B cell (primary cell): ENCODE measurements at places on chromosomes 4 and X.

GRCh38 chr4:32094987-32095386 is 1374.8 kb downstream of the PCDH7 start:
- H3K27me3 ChIP-seq: no peaks in the 10 kb centered on the region
- H3K4me1 ChIP-seq: no peaks in the 10 kb centered on the region
- no peak overlapping the region for H3K27ac ChIP-seq
- no peaks in the 10 kb centered on the region for H3K36me3 ChIP-seq
- H3K4me3 ChIP-seq: no peak overlapping the region

DNA sequence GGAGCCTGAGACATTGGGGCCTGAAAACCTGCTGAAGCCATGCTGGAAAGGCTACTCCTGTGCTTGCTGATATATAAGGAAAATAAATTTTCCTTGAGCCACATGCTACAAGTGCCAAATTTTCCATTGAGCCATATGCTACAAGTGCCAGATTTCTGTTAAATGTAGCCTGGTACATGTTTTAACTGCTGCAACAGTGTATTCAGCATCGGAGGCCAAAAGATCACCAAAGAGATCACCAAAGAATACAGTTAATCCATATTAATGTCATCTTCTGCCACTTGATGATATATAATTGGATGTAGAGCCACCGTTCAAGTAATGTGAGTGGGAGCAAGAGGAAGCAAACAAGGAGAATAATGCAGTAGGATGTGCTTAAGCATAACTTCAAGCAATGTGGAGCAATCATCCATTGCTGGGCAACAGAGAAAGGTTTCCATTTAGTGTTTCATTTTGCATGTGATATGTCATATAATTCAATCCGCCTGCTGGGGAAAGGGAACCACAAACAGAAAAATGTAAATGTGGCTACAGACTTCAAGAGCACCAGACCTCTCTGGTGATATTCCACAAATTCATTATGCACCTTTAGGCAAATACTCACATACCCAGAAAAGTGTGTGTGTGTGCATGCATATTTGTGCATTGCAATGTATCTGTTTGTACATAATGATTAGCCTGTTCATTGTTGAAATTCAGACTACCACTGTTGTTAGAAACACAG is 295.9 kb downstream of the KCNIP4 start:
- no peaks in the 10 kb centered on the region for H3K27me3 ChIP-seq
- no peak for DNase-seq
- no peaks in the 10 kb centered on the region for H3K36me3 ChIP-seq
- no peaks in the 10 kb centered on the region for H3K4me1 ChIP-seq
- H3K27ac ChIP-seq: no peak overlapping the region

DNA sequence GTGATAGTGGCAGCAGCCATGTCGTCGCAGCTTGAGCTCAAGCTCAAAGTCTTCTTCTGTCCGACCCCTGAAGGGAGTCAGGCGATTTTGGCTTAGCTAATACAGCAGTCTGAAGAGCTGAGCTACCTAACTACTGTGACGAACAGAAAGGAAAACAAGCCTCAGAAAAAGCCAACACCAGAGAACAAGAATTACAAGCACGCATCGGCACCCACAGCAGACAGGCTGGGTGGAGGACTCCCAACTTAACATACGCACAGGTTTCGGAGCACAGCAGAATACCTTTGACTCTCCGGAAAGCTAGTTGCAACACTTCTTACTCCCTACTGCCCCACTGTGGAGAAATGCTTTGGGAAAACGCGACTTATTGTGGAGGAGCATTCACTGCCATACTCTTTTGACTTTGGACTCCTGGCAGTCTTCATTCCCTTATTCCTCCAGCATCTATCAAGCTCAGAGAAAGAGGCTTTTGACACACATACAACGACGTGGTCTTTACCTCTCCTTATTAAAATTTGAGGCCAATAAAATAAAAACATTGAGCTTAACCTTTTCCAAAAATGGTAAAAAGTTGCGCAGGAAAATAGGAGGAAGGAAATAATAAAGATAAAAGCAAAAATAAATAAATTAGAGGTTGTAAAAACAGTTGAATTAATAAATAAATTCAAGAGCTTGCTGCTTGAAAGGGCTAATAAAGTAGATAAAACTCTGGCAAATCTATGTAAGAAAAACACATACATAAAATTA is 41.3 kb upstream of the GPC3 start:
- H3K27ac ChIP-seq: no peak overlapping the region
- DNase-seq: peak; percentile 6
- H3K27me3 ChIP-seq: no peaks in the 10 kb centered on the region
- H3K4me3 ChIP-seq: no peak overlapping the region

- H3K27ac ChIP-seq: no peak overlapping the region
- H3K4me3 ChIP-seq: no peak overlapping the region
- H3K4me1 ChIP-seq: no peaks in the 10 kb centered on the region
- DNase-seq: no peak
- H3K27me3 ChIP-seq: no peaks in the 10 kb centered on the region
These were observed 400.5 kb downstream of the PDGFC start for GRCh38 chr4:156571146-156571545.

DNA sequence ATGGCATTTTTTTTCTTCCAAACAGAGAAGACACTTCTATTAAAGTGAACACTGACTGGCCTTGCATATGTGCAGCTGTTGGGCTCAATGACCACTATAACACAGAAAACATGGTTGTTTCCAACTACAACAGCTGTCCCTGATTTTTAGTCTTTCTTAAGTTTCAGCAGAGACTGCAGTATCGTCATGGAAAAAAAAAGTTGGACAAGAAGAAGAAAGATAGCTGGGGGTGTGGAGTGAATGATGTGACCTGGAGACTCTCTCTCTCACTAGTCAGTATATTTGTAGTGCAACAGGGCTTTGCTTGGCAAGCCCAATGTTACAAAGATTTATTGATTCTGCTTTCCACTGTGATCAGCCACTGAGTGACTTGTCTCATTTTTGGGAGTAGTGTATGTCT is 29.5 kb upstream of the C4orf54 start:
- H3K4me3 ChIP-seq: no peak overlapping the region
- H3K4me1 ChIP-seq: no peaks in the 10 kb centered on the region
- no peaks in the 10 kb centered on the region for H3K36me3 ChIP-seq
- no peaks in the 10 kb centered on the region for H3K27me3 ChIP-seq
- no peak overlapping the region for H3K27ac ChIP-seq

- H3K27ac ChIP-seq: no peak overlapping the region
- H3K27me3 ChIP-seq: no peaks in the 10 kb centered on the region
- no peak overlapping the region for H3K4me3 ChIP-seq
These were observed 373.6 kb downstream of the MID1IP1 start for GRCh38 chrX:39174772-39175417.

- no peak overlapping the region for H3K4me3 ChIP-seq
- no peaks in the 10 kb centered on the region for H3K36me3 ChIP-seq
- no peak for DNase-seq
- no peak overlapping the region for H3K27ac ChIP-seq
- no peaks in the 10 kb centered on the region for H3K4me1 ChIP-seq
- H3K27me3 ChIP-seq: no peaks in the 10 kb centered on the region
These were observed 90.6 kb downstream of the ZNF518B start for GRCh38 chr4:10366628-10367027.

DNA sequence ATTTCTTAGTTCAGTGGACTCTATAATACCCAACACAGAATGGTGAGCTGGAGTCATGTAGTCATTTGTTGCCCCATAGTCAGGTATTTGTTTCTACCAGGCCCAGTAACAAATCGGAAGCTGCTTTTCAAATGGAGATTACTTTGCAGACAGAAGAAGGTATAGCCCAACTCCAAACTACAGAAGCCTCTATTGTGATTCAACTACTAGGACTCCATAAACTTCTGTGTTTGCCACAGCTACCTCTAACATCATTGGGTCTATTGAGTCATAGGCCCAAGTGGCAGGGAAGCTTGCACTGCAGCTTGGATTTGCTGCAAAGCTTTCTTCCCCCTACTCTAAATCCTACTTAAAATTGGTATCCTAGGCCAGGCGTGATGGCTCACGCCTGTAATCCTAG is 148.8 kb upstream of the STK26 start:
- no peak overlapping the region for H3K27ac ChIP-seq
- H3K27me3 ChIP-seq: no peaks in the 10 kb centered on the region
- no peak overlapping the region for H3K4me3 ChIP-seq
- H3K4me1 ChIP-seq: no peaks in the 10 kb centered on the region
- no peaks in the 10 kb centered on the region for H3K36me3 ChIP-seq
- DNase-seq: no peak

GRCh38 chr4:14132301-14132700 is 504.8 kb upstream of the BOD1L1 start:
- no peaks in the 10 kb centered on the region for H3K27me3 ChIP-seq
- H3K4me1 ChIP-seq: no peaks in the 10 kb centered on the region
- no peaks in the 10 kb centered on the region for H3K36me3 ChIP-seq
- no peak overlapping the region for H3K4me3 ChIP-seq

- DNase-seq: no peak
- H3K27me3 ChIP-seq: peaks cover 30% of the 10 kb centered on the region
- H3K27ac ChIP-seq: no peak overlapping the region
These were observed 868 bp downstream of the AFAP1 start for GRCh38 chr4:7938609-7939376.

DNA sequence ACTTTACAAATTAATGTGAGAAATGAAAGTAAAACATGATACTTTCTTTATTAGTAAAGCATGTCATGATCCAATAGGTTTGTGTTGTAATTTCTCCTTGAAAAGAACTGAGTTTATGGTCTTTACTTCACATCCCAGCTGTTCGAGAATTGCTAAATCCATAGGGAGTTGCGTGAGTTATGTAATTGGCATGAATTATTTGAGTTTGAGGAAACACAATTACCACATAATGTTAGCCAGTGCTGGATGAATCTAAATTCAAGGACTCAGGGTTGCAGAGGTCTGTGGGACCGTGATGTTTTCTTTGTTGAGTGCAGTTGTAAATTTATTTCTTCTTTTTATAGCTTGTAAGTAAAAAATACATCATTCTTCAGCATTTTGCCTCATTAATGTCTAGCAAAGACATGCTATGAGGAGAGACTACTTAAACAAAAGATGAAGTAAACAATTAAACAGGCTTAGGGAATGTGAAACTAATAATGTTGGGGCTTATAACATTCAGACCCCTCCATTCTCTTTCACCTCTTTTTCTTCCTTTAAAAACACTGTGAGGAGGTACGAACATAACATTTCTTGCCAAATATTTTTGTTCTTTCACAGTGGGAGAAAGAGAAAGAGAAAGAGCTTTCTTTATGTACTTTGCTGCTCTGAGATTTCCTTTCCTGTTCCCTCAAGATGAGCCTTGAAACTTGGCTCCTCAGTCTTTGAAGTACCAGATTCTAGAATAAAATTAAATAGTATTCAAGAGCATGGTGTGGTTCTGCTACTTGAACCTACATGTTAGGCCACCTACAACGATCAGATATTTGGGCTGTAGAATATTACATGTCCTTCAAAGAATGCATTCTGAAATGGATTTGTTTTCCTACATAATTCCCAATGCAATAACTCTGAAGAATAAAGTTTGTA is 159.6 kb upstream of the ANK2 start:
- H3K27ac ChIP-seq: no peak overlapping the region
- no peak overlapping the region for H3K4me3 ChIP-seq
- no peaks in the 10 kb centered on the region for H3K4me1 ChIP-seq
- DNase-seq: no peak
- H3K27me3 ChIP-seq: no peaks in the 10 kb centered on the region

DNA sequence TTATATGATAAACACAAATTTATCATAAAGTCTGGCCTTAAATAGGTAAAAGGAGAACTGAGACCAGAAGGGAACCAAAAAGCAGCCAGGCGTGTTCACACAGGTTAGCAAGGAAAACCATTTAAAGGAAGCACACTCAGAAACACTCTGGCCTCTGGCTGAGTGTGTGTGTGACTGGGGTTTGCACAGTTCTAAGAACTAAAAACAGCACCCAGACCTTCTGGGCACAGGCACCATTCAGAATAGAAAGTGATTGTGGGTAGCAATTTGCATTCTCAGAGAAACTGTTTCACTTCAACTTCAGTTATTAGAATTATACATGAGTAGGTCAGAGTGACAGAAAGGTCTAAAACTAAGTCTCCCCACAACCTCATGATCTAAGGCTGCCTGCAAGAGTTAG is 10.0 kb downstream of the GPR82 start:
- H3K4me3 ChIP-seq: no peak overlapping the region
- peak overlapping the region; percentile 58 for H3K27ac ChIP-seq
- DNase-seq: peak; percentile 83
- no peaks in the 10 kb centered on the region for H3K36me3 ChIP-seq

DNA sequence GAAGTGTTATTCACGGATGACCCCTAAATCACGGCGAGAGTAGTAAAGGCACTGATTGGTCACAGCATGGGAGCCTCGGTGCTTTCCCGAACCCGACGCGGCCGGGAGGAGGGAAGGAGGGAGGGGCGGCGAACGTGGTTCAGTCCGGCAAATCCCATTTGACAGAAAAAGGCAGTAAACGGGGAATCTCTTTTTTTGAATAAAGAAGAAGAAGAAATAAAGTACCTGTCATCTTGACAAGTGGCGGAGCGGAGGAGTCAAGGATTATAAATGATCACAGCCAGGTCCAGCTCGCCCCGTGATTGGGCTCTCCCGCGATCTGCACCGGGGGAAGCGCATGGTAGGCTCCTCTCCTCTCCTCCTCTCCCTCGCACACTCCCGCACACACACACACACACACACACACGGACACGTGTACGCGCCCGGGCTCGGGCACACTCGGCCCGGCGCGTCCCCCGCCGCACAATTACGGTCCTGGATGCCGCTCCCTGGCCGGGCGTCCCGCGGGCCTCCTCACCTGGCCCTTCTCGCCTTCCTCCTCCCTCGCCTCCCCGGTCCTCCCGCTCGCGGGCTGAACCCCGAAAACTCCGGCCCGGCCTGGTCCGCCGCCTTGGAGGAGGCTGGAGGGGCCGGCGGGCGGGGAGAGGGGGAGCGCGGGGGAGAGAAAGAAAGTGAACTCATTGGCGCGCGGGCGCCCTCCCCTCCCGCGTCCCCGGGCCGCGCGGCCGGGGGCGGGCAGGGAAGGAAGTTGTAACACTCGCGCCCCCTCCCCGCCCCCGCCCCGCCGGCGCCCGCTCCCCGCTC is 99.2 kb upstream of the TENM3 start:
- no peak overlapping the region for H3K4me3 ChIP-seq
- H3K27ac ChIP-seq: no peak overlapping the region
- no peak for DNase-seq
- H3K4me1 ChIP-seq: no peaks in the 10 kb centered on the region

DNA sequence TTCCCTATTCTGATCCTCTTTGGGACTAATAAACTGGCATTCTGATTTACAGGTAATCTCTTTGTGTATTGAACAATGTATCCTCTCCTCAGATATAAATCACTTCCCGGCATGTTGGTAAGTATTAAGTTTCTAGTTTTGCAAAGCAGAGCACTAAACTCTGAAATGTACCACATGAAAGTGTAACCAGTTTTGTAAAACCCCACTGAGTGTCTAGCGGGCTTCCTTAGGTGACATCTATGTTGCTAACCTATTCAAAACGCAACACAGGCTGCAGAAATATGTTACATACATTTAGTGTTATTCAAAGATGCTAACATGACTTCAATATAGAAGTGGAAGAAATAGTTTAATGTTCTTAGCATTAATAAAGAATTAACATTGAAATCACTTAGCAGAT is 25.2 kb downstream of the DNAJB14 start:
- H3K4me3 ChIP-seq: no peak overlapping the region
- H3K4me1 ChIP-seq: no peaks in the 10 kb centered on the region
- no peak overlapping the region for H3K27ac ChIP-seq
- no peak for DNase-seq
